ENCODE measurements at places on chromosomes 7 and 10. TPM values are rescaled to one million over a fixed set of nuclear protein-coding genes. Genes with fewer than 3 reads are reported as not detected.

GRCh38 chr7:132696332-132696731, 120.1 kb upstream of the PLXNA4 start:
- DNase-seq, result no peak

GRCh38 chr10:61391281-61391680, 61.9 kb downstream of the TMEM26 start:
- DNase-seq, result no peak

DNA sequence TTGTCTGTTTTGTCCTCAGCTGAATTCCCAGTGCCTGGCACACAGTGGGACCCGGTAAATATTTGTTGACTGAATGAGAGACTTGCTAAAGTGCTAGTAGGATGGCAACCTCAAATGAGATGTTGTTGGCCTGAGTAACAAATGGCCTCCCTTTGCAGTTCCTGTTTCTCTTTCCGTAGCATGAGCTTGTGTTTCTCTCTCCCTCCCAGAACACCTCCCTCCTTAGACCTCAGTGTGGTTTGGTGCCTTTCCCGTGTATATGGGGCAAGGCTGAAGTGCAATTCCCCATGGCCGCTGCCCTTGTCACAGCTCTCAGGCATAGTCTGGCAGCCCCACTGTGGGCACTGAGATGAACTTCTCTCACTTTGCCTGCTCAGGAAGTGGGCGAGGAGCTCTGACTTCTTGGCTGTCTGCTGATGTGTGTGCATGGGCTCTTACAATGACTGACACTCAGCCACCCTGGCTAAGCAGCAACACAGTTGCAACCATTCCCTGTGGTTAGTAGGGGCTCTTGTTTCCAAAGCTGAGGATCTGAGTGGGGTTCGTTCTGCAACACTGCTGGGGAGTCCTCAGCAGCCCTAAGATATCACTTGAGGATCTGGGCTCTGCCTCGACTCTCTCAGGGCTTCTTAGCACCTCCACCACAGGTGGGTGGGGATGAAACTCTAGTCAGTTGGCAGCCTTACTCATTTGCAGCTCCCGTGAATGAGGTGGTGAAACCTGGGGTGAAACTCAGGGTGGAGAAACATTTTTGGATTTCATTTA, 136.1 kb downstream of the ICA1 start:
- no peak for DNase-seq

DNA sequence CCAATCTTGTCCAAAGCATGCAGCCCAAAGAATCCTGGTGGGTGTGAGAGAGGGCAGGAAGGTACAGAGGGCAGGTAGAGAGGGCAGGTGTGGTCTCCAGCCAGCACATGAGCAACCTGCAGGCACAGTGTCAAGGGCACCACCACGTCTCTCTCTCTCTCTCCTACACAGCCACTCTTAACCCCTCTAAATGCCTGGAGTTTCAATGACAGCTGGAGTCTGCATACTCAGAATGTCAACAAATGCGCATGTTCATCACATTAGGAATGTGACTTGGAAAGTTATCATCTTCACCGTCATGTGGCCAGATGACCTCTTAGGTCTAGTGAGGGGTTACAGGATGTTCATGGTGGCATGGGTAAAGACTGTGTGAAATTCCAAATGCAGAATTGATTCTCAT, 456.8 kb downstream of the SORCS1 start:
- DNase-seq, result no peak

DNA sequence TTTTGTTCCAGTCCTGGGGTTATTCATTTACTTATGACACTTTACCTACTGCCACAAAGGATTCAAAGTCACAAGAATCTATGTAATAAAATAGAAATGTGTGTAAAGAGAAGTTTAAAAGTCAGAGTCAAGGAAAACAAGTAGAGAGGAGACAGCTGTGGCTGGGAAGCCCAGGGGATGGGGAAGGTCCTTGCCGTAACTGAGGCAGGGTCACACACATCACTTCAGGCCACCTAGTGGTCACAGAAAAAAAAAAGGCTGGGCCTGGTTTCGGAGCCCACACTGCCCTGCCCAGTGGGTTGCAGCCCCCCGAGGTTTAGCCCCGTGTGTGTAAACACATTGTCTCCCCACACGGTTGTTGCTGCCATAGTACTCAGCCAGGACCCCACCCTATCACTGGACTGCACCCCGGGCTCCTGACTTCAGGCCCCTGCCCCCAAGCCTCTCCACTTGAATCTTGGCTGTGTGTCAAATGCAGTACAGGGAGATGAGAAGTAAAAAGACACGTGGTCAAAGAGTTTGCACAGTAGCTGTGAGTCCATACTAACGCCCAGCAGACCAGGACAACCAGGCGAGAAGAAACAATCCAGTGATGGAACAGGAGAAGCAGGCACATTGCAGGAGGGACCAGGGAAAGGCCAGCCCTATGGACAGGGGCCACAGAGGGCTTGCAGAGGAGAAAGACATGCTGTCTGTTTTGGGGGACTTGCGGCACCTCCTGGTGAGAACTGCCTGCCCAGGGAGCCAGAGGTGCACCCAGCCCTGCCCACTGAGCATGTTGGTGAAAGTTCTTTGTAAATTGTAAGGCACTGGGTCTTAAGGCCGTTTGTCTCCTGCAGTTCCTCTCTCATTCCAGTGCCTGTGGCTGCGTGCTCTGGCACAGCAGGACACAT, 91.4 kb upstream of the MACROH2A2 start:
- no peak for DNase-seq

- no peak for DNase-seq
These were observed 9.1 kb upstream of the SCART1 start for GRCh38 chr10:133444342-133445267.

GRCh38 chr7:2787251-2787951, 56.7 kb downstream of the GNA12 start:
- no peak for DNase-seq

DNA sequence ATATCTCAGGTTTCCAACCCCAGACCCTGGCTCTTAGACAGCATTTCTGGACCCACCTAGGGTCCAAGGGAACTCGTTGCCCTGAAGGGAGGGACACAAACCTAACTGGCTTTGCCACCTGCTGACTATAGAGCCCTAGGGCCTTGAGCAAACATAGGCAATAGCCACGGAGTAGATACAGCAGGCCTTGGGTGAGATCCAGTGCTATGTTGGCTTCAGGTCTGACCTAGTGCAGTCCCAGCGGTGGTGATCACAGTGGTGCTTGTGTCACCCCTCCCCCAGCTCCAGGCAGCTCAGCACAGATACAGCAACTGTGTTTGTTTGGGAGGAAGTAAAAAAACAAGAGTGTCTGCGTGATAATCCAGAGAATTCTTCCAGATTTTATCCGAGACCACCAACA, 9.7 kb upstream of the TNKS2 start:
- no peak for DNase-seq

- no peak for DNase-seq
These were observed 544.4 kb downstream of the DNAJB6 start for GRCh38 chr7:157881048-157881771.

DNA sequence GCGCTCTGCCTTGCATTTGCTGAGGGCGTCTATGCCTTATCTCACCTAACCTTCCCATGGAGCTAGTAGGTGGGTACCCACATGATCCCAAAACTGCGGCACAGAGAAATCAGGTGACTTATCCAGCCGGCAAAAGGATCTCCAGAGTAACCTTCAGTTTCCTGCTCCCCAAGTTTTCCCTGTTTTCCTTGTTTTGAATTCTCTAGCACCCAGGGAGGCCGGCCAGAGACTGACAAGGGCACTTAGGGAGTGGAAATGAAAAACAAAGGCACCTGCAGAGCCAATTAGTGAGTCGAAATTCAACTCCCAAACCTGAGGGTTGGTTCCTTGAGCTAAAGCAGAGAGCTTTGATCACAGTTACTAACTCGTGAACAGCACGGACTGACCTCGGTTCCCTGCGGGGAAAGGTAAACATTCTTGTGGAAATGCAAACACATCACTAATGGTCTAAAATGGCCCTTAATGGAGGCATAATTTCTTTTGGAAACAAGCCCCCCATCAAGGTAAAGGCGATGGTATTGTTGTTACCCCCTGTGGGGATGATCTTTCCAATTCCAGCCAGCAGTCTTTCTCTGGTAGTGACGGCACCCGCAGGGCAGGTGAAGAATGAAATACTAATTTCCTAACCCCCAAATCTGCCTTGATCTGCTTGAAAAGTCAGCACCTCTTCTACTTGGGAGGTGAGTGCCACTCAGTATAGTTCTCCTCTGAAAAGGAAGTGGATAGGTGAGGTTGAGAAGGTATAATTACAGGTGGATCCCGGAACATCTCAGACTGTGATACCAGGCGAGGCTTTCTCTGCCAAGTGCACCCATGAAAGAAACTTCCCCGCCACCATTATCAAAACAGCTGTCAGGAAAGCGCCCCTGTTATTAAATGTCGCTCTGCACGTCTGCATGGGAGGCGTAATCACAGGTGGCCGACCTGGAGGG, 365.6 kb upstream of the AUTS2 start:
- no peak for DNase-seq

ASZ1 gene
- polyA plus RNA-seq, result not detected

TMEM178B gene
- polyA plus RNA-seq, result not detected

CYP2C19 gene
- not detected for polyA plus RNA-seq

GCK gene
- not detected for polyA plus RNA-seq

UCMA gene
- not detected for polyA plus RNA-seq

Measured in keratinocyte (primary cell).